Fibroblast of skin of abdomen (primary cell): ENCODE measurements at places on chromosomes 6 and 20.

DNA sequence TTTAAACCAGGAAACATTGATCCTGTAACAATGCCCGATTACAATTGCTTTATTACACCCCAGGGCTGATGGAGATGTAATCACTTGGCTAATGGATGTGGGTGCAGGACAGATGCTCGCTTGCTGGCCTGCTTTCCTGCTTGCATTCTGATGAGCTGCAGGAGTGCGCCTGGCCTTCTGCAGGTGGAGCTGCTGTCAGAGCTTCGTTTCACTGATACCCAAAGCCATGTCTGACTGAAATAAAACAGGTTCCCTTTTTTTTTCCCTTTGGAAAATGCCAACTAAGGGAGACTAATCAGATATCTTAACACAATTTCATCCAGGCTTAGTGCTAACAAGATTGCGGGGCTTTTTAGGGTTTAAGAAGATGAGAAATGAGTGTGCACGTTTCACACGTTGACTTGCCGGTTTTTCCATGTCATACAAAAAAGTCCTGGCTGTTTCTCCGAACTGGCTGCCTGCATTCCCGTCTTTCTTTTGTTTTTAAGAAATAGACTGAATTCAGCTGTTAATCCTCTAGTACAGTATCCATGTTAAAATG, 60.7 kb downstream of the VAPB start:
- DNase-seq = no peak

- no peak for DNase-seq
Observed at GRCh38 chr6:17899491-17899890, 87.9 kb downstream of the KIF13A start.

DNA sequence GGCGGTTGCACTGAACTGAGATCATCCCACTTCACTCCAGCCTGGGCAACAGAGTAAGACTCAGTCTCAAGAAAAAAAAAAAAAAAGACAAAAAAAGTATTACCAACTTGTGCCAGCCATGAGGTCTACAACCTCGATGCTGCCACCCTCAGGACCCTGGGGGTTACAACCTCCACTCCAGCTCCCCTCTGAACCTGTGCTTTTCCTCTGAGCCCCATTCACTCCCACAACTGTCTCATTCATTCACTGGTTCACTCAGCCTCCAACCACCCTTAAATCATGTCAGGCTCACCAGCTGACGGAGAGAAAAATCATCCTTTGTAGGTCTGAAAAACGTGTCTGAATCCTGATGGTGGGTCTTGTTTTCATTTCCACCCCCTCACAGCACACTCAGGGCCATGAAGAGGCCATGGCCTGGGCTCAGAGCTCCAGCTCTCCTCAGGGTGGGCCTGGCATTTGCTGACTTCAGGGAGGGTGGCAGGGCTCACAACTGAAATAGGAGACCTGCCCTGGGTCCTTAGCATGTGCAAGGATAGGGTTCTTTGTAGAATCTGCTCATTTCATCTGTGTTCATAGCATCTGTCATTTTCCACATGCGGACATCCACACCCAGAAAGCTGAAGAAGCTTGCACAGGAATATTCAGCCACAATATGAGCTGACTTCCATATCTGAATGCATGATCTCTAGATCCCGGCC, 1.9 kb upstream of the ULBP1 start:
- DNase-seq = no peak

- DNase-seq = peak; percentile 62
Observed at GRCh38 chr20:62025832-62026563, 39.7 kb downstream of the TAF4 start.

GRCh38 chr20:62824476-62825332, 7.9 kb downstream of the COL9A3 start:
- DNase-seq = peak; percentile 43

- no peak for DNase-seq
Observed at GRCh38 chr6:25086500-25087091, 150.8 kb upstream of the RIPOR2 start.

DNA sequence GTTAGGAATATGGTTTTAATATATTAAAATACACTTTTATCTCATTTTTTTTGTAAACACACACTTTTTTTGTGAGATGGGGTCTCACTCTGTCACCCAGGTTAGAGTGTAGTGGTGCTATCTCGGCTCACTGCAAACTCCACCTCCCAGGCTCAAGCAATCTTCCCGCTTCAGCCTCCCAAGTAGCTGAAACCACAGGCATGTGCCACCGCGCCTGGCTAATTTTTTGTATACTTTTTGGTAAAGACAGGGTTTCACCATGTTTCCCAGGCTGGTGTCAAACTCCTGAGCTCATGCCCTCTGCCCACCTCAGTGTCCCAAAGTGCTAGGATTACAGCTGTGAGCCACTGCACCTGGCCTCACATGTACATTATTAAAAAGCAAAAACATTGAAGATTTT, 10.8 kb downstream of the IPCEF1 start:
- DNase-seq = no peak

- DNase-seq = no peak
Observed at GRCh38 chr6:2942914-2943563, 28.3 kb downstream of the SERPINB6 start.

DNA sequence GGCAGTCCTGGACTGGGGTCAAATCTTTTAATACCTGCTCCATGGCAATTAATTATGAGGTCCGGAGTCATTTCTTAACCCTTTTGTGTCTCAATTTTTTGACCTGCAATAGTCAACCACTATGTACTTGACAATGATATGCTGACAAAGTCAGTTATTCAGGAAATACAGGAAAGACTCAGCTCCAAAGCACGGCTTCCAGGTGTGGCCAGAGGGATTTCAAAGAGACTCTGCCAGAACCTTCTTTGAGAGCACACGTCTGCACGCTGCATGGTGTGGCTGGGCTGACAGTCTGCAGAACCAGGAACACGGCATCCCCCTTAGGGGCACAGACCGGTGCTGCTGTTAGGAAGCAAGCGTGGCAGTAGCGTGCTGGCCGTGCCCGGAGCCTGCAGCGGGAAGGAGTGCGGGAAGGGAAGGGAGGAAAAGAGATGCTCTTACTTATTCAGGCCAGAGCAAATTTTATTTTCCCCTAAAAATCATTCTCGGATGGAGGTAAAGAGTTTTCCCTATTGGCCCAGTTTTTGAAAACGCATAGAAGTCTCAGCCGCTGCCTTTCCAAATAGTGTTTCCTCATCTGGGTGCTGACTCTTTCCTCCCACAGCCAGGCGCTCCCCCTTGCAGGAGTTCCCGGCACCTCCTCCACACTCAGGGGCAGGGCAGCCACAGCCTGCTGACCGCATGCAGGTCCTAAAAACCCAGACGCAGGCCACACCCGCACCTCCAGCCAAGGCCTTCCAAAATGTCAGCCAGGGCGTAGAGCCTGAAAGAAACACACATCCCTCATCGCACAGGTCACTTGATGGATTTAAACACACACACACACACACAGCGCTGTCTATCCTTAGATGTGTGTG, 187.4 kb upstream of the SNX9 start:
- DNase-seq = no peak

DNA sequence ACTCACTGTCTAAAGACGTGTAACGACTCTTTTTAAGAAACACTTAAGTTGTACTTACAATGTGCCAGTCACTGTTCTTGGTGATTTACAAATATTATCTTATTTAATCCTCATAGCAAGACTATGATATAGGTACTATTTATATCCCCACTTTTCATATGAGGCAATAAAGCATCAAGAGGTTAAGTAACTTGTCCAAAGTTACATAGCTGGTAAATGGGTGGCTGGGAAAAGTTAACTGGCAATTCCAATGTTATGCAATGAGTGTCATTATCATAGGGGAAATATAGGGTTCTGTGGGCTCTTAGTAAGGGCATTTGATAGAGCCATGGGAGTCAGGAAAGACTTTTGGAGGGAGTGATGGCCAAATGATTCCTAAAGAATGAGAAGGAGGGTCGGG, 21.4 kb upstream of the RIPOR2 start:
- DNase-seq = no peak
